ENCODE measurements at places on chromosomes 4 and X.

- DNase-seq = no peak
Measured at GRCh38 chr4:133156556-133156955, 7.5 kb downstream of the PCDH10 start.

DNA sequence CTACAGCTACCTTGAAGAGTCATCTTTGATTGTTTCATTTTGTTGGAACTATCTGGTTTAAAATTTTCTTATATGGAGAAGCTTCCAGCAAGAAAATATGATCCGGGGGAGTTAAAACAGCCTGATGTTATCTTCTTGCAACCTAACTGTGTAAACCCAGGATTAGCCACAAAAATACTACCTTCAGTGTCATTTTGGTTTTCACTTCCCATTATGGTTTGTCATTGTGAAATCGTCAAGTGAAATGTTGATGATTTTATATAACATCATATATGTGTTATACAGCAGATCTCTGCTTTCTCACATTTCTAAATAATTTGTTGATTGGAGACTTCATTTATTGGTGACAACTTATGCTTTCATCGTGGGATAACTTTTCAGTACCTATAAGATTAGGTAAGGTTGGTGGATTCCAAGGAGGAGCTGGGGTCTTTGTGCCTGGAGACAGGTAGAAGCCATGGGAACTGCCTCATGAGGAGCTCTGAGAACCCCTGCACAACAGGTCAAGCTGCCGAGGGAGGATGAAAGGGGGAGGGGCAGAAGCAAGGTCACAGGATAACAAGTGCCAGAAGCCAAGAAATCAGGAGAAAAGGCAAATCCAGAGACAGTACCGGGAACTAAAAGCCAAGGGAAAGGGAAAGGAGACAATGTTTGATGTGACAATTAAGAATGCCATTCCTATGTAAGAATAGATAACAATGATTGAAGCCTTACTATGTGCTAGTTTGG lies 7.2 kb downstream of the ARHGAP24 start:
- DNase-seq = no peak

DNA sequence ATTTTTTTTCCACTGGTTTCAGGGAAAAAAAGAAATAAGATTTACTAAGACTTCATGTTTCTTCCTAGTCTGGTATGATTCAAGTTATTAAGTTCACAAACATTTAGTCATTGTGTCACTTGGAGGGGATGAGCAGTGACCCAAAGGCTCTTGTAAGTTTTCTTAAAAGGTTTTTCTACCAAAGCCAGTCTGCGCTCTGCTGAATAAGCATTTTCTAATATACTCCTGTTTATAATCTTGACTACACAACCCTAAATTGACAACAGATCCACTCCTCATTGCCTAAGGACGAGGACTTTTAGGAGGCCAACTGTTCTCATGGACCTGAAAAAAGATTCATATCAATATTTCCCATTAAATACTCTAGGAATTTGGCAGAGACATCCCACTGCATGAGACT lies 161.1 kb upstream of the TLL1 start:
- no peak for DNase-seq

- no peak for DNase-seq
Measured at GRCh38 chrX:101229170-101229569, 9.6 kb downstream of the DRP2 start.

DNA sequence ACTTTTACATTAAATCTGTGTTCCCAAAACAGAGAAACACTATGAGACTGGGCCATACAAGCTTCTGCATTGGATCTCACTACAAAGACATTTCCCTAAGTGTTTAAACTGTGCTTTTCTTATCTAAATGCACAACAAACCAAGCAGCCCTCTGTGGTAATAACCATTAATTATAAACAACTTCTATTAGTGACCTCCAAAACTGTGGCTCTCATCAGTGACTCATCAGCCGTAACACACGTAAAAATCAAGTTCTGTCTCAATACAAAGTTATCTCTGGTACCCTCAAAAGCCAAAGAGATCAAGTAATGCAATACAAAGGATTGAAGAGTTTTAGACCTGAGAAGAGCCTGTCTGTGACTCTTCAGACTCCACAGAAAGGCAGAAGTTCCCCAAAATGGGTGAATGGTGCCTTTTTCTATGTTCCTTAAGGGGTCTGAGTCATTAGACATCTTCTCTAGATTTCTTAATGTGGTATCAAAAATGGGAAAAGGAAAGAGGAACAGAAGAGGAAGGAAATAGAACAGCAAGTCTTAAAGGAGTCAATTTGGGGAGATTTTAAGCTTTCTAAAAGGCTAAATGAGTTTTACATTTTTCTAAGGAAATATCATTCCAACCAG lies 189.8 kb upstream of the PPP1R2C start:
- DNase-seq = no peak

All from C1 segment of cervical spinal cord (tissue), 14 donors.